CD4-positive, alpha-beta T cell treated with Interleukin-2 at 100 ng/mL for 4 hours (primary cell): ENCODE measurements at places on chromosomes 5 and 9.
A peak's percentile ranks its signal among the peaks of the same experiment; 100 is the strongest.

GRCh38 chr9:112861638-112862555 lies 28.8 kb downstream of the SLC46A2 start:
- no peak for DNase-seq

DNA sequence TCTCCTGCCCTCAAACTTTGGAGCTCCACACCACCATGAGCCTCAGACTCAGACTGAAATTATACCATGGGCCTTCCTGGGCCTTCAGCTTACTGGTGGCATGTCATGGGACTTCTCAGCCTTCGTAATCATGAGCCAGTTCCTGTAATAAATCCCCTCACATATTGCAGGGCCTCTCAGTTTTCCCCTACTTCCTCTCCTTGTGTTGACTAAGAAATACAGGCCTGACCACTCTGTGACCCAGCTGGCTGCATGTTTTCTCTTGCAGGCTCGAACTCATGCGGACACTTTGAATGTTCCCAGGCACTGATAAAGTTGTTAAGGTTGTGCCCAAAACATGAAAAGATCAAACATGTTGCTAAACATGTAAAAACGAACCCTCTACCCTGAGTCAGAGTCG lies 26.2 kb upstream of the SHC3 start:
- DNase-seq, result no peak

- no peak for DNase-seq
Observed at GRCh38 chr5:148474025-148474511, 90.3 kb downstream of the FBXO38 start.

DNA sequence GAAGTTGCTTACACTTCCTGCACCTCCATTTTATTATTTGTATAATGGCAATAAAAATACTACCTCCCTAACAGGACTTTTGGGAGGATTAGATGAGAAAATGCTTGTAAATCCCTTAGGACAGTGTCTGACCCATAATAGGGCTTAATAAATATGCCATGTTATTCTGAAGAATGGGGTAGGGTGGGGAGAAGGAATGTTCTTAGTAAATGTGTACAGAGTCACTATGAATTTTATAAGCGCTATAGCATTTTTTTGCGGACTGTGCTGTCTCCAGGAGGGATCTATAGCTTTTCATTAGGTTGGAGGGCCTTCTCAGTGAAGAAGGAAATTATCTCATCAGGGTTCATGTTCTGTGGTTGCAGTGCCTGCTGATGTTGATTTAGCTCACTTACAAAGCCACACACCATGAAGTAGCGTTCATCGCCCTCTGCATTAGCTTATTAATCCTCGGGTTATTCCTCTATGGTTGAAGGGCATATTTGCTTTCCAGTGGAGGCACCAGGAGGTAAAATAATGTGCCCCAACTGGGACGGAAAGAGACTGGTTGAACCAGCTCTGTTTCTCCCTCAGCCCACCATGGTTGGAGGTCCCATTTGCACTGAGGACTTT lies 497.1 kb downstream of the ARHGEF28 start:
- no peak for DNase-seq

GRCh38 chr9:136470792-136471469 lies 11.9 kb downstream of the SEC16A start:
- DNase-seq, result no peak

GRCh38 chr9:111613436-111614040 lies 14.1 kb upstream of the PTGR1 start:
- DNase-seq, result no peak

GRCh38 chr5:120823328-120823727 lies 359.2 kb downstream of the PRR16 start:
- no peak for DNase-seq

GRCh38 chr5:175878544-175879438 lies 7.4 kb downstream of the CPLX2 start:
- DNase-seq, result no peak

DNA sequence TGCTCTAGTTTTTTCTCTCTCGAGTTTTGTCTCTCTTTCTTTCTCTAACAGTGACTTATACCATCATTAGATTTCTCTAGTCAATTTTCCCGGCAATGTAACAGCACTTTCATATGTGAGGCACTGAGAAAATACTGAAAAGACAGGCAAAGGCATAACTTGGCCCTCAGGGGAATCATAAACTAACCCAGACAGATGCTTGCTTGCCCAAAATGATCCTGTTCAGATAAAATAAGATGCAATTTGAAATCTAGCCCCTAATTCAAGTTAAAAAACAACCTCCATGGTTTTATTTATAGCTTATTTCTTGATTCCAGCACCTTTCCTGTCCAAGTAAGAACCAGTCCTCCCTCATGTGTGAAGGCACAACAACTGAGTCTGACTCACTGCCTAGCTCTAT lies 294.6 kb downstream of the GAS1 start:
- no peak for DNase-seq

DNA sequence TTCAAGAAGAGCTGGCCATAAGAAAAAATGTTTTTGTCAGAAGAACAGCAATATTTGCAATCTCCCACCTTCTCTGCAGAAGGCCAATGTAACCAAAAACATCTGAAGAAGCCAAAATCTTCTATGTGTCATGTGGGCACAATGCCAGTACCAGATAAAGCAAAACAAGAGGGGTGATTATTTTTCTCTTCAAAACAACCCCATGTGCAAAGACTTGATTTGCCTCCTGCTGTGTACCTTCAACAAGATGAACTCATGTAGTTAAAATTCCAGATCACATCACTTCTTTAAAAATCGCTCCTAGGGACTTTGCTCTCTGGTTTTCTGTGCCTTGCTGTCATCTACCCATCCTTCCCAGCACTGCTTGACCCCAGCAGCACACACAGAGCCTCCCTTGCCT lies 134.0 kb upstream of the MAP3K1 start:
- peak; percentile 60 for DNase-seq

GRCh38 chr9:69396759-69397158 lies 71.7 kb downstream of the ENTREP1 start:
- DNase-seq, result no peak

- no peak for DNase-seq
Observed at GRCh38 chr5:141902015-141902814, 21.5 kb upstream of the DELE1 start.

GRCh38 chr5:43038496-43038989 lies 1.6 kb downstream of the ANXA2R start:
- peak; percentile 58 for DNase-seq

GRCh38 chr5:91378752-91379211 lies 4.3 kb downstream of the ARRDC3 start:
- DNase-seq, result no peak

- no peak for DNase-seq
Observed at GRCh38 chr5:151284392-151284967, 19.1 kb downstream of the SLC36A3 start.

GRCh38 chr9:131640438-131641137 lies 95.3 kb downstream of the PRRT1B start:
- DNase-seq, result no peak

GRCh38 chr5:112657804-112658203 lies 79.9 kb upstream of the APC start:
- DNase-seq, result no peak

- no peak for DNase-seq
Observed at GRCh38 chr9:103997856-103998370, 96.2 kb upstream of the SMC2 start.

DNA sequence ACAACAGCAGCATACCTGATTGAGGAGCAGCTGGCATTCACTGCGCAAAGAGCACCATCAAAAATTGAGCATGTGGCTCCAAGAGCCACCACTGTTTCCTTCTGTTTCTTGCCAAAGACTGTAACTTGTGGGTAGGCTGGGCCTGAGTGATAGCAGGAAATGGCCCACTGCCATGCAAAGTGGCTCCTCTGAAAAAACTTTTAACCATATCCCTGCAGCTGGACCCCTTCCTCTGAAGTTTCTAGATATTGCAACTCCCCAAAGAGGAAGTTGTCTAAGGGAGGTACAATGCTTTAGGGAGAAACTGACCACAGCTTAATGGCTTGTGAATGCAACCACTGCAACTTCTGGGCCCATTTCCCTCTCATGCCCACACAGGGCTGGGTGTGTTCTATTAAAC lies 355.4 kb upstream of the PDE4D start:
- DNase-seq, result no peak

- DNase-seq, result no peak
Observed at GRCh38 chr9:133263557-133263956, 11.4 kb downstream of the ABO start.

GRCh38 chr9:34374905-34375552 lies 1.7 kb downstream of the MYORG start:
- DNase-seq, result no peak

GRCh38 chr5:135449644-135450043 lies 2.5 kb upstream of the DCANP1 start:
- no peak for DNase-seq

DNA sequence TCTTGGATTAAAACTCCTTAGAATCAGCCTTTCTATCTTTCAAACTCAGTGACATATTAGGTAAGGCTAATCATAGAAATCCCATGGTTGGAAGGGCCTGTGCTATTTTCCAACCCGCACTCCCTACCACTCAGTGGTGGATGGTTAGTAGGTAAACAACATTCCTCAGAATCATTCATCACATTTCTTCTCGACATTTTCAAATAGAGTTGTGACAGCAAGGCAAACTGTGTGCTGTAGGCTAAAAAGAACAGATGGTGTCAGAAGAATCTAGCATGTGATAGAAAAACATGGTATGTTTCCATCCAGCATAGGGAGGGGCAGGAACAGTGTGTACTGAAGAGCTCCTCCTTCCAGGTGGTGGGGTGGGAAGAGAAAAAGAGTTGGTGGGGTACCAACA lies 227.3 kb upstream of the NMUR2 start:
- DNase-seq, result no peak

GRCh38 chr5:6522923-6523322 lies 74.3 kb downstream of the UBE2QL1 start:
- DNase-seq, result no peak

- no peak for DNase-seq
Observed at GRCh38 chr5:152634586-152634985, 229.5 kb upstream of the NMUR2 start.

GRCh38 chr9:31908158-31908890 lies 476.1 kb upstream of the ACO1 start:
- DNase-seq, result no peak

GRCh38 chr5:58105836-58106235 lies 354.1 kb downstream of the PLK2 start:
- no peak for DNase-seq
